ENCODE measurements at places on chromosomes 3 and 15.

GRCh38 chr3:55549177-55549576 is 62.1 kb upstream of the WNT5A start:
- no peak for DNase-seq

GRCh38 chr15:99955181-99955525 is 221.9 kb upstream of the LYSMD4 start:
- no peak for DNase-seq

GRCh38 chr3:10121064-10121463 is 5.6 kb downstream of the BRK1 start:
- no peak for DNase-seq

DNA sequence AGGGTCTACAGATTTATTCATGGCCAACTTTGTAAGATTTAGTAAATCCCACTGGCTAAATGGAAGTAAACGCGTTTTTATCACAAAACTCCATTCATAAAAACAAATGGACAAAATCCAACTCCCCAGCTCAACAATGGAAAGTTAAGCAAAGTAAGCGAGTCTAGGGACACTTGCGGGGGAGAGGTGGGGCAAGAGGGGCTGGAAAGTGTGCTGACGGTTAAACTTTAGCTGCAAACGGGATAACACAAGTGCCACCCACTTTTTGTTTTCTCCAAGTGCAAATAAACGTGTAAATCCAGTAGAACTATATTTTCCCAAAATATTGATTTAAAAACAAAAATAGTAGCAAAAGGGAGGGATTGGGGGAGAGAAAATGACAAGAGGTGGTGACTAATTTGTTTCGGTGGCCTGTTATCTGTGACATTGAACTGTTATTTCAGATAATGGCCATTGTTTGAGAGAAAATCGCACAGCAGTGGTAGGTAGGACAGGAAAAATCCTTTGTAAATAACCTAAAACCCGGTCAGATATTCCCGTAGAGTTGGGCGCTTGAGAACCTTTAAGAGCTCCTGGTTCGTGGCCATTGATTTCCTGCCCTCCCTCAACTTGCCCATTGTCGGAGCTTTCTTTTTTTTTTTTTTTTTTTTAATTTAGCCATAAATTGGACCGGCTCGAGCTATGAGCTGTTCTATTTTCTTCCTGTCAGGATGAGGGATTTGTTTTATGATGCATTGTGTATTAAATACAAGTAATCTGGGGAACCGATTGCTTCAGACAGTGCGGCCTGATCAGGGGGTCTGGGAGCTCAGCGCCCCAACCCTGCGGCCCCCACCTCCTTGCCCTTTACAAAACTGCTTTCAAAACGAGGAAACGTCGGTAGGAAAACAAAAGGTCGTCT is 514.8 kb downstream of the MECOM start:
- no peak for DNase-seq

Data from activated T-cell treated with anti-CD3 and anti-CD28 coated beads, Interleukin-2, amount 50 U/mL, for 72 hours (primary cell).